ENCODE measurements at places on chromosomes 2 and 18. TPM values are rescaled to one million over a fixed set of nuclear protein-coding genes. Genes with fewer than 3 reads are reported as not detected.
A peak's percentile ranks its signal among the peaks of the same experiment; 100 is the strongest.

DNA sequence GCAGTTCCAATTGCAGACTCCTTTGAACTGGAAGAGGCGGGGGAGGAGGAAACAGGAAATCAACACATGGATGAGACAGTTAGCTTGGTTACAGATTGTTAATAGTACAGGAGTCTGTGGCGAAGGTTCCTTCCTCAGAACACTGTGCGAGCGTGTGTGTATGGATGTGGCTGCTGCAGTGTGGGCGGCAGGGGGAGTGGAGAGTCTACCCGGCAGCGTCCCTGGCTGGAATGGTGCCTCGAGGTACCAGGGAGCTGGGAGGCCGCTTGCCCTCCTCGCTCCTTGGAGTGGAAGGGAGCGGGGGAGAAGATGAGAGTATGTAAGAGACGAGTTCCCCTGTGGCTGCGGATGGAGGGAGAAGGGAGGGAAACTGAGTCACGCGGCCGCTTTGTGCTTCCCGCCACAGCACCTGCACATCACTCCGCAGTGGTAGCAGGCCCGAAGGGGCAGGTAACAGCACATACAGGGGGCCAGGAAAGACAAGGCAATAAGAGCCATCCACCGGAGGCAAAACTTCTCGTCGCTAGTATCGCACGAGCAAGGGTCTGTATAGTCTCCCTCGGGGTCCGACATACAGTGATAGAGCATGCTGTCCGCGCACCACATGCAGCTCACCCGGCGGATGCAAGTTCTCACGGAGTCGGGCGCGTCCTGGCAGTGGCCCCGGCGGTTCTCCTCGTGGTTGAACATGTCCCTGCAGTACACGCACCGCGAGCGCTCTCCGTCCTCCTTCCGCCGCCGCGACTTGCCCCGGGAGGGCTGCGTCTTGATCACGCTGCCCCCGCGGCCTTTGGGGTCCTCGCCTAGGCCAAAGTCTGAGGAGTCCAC, 85.7 kb downstream of the ACTR2 start:
- no peak for DNase-seq

GRCh38 chr2:122710049-122710448, 954.6 kb downstream of the TSN start:
- no peak for DNase-seq

DNA sequence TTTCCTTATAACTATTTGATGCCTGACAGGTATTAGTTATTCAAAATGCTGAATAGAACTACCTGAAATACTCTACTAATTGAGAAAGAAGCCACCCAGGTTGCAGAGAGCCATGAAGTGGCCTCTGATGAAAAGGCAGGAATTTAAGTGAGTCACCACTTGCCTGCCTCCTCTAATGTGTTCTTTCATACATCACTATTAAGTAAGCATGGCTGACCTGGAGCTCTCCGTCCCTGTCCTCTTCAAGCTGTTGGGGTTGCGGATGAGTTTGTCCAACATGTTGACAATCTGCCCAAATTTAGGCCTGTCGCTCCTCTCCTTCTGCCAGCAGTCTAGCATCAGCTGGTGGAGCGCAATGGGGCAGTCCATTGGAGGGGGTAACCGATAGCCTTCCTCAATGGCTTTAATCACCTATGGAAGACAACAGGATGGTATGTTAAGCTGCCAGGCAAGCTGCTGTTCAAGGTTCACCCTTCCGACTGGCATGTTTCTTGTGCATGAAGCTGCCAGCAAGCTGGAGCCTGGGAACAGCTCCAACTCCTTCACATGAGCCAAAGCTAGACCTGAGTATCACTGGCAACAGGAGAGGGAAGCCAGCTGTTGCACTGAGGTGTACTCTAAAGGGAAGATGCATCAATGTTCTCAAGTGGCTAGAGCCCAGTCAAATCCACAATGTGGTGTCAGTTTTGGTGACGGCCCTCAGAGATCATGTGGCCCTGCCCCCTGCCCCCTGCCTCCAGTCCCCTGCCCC, 142.2 kb downstream of the EPHA4 start:
- DNase-seq: peak; percentile 54

Gene KCNE4
- 11.4 TPM for total RNA-seq

DNA sequence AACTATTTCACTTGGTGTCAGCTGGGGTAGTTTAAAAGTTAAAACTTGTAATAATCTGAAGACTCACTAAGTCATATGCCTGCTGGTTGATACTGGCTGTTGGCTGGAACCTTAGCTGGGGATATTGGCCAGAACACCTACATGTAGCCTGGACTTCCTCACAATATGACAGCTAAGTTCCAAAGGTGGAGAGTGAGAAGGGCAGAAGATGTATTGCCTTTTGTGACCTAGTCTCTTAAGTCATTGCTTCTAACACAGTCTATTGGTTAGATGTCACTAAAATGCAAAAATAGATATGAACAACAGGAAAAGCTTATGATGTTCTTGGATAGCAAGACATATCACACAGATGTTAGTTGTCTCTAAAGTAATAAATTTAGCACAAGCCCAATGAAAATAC, 113.2 kb upstream of the CHAC2 start:
- DNase-seq: no peak

Gene PAIP2B
- total RNA-seq: 0.81 TPM

DNA sequence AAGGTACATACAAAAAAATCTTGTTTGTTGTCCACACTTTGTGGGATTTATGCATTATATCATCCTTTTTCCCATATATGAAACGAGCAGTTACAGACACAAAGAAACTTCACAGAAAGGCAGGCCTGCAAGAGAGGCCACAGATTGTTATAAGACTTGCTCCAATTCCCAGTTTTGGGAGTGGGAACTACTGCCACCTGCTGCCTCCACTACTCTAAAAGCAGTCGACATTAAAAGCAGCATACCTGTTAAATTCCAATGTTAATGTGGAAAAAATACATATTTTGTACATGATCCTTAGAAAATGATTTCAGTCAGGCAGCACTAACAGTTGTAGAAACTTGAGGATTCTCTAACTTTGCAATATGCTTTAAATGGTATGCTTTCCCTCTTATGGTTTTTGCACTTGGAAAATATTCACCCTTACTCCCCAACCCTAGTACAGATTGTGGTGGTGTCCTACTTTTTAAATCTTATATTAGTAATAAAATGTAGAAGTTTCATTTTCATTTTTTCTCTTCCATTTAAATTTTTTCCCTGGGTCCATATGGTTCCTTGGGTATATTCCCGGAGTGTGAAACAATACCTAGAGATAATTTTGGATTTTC, 37.9 kb downstream of the SLC38A11 start:
- DNase-seq: peak; percentile 51

DNA sequence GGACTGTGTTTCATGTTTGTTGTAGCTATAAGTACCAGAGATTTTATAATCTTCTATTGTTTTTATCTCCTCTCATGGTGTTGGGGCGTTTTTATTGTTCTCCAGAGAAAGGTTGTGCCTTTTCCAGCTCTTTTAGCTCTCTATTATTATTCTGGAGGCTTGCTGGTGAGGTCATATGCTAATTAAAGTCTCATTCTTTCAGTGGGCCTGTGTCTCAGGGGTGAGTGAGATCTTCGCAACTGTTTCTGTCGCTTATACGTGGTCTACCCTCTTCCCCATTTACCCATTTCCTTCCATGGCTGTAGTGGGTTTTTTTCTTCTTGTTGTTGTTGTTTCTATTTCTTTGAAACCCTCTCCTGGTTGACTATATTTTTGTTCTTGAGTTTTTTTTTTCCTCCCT, 584.9 kb downstream of the TMEM182 start:
- DNase-seq: no peak

Gene CABYR
- total RNA-seq: 12.0 TPM

DNA sequence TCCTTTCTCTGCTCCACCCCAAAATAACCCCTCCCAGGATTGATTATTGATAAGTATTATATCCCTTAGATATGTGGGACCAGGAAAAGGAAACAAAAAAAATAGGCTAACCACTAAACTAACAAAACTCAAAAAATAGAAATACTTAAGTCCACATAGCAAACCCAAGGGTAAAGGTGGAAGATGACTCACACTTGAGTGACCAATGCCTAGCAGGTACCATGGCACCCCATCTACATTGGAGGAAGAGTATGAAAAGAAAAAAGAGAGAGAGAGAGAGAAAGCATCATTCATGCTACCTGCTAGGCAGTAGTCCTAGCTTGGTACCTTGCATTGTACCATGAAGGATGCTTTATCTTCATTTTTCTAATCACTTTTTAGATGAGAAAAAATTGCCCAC, 6.3 kb downstream of the EXOC6B start:
- DNase-seq: peak; percentile 34

Gene SP140
- total RNA-seq: 2.0 TPM

DNA sequence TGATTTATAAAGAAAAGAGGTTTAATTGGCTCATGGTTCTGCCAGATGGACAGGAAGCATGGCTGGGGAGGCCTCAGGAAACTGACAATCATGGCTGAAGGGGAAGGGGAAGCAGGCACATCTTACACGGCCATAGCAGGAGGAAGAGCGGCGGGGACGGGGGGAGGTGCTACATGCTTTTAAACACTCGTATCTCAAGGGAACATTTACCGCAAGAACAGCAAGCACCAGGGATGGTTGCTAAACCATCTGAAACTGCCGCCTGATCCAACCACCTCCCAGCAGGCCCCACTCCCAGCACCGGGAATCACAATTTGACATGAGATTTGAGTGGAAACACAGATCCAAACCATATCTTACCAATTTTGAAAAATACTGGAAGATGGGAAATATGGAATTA, 362.8 kb downstream of the FBXO15 start:
- DNase-seq: no peak

- no peak for DNase-seq
Measured at GRCh38 chr2:74372674-74373073, 7.4 kb downstream of the DCTN1 start.

Gene ANKRD62
- not detected for total RNA-seq

GRCh38 chr2:45285311-45285710, 276.1 kb upstream of the SIX2 start:
- no peak for DNase-seq

DNA sequence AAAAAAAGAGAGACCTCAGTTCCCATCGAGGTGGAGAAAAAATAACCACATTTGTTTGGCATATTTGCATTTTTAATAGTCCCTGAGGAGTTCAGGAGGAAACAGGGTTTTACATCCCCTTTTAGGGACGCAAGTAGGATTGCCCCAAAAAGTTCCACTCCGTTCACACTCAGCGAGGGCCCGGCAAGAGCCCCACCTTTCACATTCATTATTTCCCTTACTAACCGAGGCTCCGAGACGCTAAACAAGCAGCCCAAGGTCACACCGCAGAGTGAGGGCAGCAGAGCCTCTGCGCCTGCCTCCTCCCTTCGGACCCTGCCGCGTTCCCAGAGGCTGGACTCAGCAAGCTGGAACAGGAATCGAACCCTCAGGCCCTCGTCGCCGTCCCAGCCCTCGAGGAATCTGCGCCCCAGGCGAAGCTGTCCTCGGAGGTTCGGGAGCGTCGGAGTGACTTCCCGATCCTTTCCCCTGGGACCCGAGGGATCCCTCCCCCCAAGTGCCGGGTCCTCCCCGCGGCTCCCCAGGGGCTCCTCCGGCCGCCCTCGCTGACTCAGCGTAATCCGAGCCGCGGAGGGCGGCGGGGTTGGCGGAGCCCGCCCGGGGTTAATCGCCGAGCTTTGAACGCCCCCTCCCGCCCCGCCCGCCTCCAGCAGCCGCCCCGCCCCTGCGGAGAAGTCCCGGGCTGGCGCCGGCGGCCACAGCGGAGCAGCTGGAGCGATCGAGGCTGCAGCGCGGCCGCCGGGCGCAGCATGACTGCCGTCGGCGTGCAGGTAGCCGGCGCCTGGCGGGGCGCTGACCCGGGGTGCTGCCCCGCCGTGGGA, at the start of gene TMEM37:
TMEM37 (plus strand) TSS at position 700 of the 821 bp plus-strand sequence; CDS start at position 750, 50 bp downstream.
- peak; percentile 65 for DNase-seq

- no peak for DNase-seq
Measured at GRCh38 chr2:135792401-135793150, 44.4 kb downstream of the LCT start.

- no peak for DNase-seq
Measured at GRCh38 chr18:61651880-61652268, 240.9 kb downstream of the RNF152 start.

- peak; percentile 11 for DNase-seq
Measured at GRCh38 chr2:203878063-203878462, 10.5 kb downstream of the CTLA4 start.

DNA sequence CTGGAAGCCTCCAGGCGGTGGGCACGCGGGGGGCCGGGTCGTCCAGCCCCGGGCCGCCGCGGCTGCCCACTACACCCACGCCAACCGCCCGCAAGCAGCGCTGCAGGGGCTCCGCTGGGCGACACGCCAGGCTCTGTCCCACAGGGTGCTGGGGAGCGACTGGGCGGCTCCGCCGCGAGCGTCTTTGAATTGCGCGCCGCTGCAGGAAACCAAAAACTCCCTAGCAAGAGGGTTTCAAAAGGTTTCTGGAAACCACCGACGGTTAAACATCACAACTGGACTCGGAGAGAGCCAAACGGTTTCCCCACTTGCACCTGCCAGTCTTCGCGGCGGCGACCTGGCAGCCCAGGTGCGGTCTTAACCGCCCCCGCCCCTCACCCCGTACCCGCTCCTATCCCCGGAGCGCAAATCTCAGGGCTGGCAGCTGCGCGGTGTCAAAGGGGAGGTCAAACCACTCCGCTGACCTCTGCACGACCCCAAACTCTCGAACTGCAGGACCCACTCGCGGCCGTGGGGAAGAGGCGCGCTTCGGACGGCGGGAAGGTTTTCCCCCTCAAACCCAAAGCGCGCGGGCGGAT, 1.0 kb downstream of the CXCR4 start:
- no peak for DNase-seq

Gene ANKRD30B
- 0.57 TPM for total RNA-seq

GRCh38 chr2:217905395-217905794, 97.4 kb downstream of the TNS1 start:
- no peak for DNase-seq

- no peak for DNase-seq
Measured at GRCh38 chr2:100060875-100061274, 81.5 kb downstream of the AFF3 start.

GRCh38 chr2:84201158-84201557, 257.9 kb downstream of the SUCLG1 start:
- no peak for DNase-seq

Gene NOL4
- total RNA-seq: not detected

GRCh38 chr2:16958266-16958665, 292.6 kb upstream of the CYRIA start:
- no peak for DNase-seq

Gene MAL
- total RNA-seq: 11.3 TPM

DNA sequence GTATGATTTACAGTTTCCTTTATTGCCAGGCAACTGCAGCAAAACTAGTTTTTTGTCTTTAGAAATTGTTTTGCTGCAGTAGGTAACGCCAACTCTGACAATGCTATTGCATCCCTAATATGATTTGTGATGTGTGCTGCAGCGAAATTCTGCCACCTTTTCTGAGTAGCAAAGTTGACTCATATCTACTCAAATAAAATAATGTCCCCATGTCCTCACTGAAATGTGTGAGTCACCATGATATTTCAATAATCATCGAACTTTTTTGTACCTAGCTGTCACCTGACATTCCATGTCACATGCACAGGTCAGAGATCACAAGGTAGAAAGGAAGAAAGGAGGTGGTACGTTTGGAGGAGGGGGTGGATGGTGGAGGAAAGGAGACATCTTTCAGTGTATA, 205.0 kb downstream of the RAD51AP2 start:
- DNase-seq: no peak

Gene ARL4C
- 48.1 TPM for total RNA-seq

Gene HOXD1
- not detected for total RNA-seq

Gene RGPD3
- total RNA-seq: 0.02 TPM

Gene GPAT2
- not detected for total RNA-seq

Gene DES
- total RNA-seq: 0.37 TPM

Measured in M059J (cell line).